ENCODE measurements at places on chromosomes 5 and 9.

- no peak for DNase-seq
These were observed 129.5 kb downstream of the TRIO start for GRCh38 chr5:14272548-14273205.

DNA sequence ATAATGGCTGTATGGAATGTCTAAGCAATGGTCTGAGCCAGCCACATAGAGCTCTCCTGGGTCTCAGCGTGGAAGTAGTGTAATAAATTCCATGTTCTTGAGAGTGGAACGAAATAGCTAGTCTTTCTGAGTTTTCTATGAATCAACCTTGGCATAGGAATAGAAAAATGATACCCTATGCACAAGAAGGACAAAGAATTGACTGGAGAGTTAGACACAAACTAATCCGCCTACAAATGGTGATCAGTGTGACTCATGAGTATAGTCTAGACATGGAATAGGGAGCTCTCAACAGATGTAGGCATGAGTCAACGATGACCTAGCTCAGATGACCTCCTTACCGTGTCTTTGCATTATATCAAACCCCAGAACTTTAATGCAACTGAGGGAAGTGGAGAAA is 256.8 kb upstream of the GRIN3A start:
- no peak for DNase-seq

DNA sequence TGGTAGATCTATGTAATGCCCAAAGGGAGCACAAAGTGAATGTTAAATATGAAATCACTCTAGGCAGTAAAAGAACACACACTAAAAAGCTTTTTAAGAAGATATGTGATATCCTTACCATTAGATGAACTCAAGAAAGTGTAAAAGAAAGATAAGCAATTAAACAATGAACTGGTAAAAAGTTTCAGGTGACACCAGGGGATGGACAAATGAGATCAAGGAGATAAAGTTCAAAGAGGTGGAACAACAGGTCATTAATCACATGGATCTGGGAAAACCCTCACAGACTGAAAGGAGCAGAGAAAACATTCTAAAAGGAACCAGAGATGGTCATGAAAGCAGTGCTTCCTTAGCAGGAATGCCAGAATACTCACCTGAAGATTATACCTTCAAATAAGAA is 40.7 kb downstream of the LHFPL2 start:
- DNase-seq, result no peak

DNA sequence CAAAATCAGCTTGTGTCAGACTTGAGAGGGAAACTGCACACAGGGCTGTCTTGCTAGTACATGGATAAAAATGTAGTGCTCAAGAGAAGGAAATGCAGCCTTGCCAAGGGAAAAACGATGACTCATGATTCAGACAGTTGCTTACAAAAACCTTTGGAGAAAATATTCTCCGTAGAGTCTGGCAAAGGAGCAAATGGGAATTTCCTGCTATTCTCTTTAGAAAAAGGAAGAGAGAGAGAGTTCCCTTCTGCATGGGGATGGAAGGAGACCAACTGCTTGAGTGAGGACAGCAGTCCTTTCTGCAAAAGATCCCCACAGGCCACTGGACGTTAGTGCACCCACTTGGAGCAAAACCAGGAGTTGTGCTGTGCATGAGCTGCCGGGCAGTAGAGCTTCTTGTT is 7.6 kb downstream of the IFNB1 start:
- no peak for DNase-seq

DNA sequence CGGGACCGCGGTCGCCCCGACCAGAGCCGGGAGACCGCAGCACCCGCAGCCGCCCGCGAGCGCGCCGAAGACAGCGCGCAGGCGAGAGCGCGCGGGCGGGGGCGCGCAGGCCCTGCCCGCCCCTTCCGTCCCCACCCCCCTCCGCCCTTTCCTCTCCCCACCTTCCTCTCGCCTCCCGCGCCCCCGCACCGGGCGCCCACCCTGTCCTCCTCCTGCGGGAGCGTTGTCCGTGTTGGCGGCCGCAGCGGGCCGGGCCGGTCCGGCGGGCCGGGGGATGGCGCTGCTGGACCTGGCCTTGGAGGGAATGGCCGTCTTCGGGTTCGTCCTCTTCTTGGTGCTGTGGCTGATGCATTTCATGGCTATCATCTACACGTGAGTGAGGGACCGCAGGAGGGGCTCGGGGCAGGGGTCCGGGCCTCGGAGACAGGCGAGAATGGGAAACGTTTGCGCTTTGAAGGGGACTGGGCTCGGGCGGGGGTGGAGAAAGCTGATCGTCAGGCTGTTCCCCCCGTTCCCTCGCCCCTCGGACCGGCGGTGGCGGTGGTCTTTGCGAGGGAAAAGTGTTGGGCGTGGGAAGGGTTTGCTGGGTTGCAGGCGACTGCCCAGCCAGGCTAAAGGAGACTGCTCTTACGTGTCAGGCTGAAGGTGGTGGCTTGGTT is 457 bp downstream of the UGCG start:
- peak; percentile 13 for DNase-seq

- DNase-seq, result no peak
These were observed 122.3 kb upstream of the RAI14 start for GRCh38 chr5:34533582-34534522.

DNA sequence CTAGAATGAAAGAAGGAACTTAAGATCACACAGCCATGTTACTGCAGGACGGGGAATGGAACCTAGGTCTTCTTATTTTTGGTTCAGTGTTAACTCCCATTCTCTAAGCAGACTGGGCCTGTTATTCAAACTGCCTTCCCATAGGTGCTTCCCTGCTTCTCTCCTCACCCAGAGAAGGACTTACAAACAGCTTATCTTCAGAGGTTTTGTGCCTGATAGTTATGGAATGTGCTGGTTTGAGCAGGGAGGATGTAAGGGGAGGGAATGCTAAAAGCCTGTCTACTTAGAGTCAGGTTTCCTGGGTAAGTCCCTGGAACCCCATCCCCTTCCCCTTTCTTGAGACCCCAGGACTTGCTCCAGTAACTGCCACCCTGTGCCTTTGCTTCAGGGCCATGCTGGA is 4.2 kb upstream of the PSMD5 start:
- DNase-seq, result no peak

- peak; percentile 18 for DNase-seq
These were observed 618 bp downstream of the TNPO1 start for GRCh38 chr5:72817076-72817481.
